ENCODE measurements at places on chromosomes 6 and 20.
A peak's percentile ranks its signal among the peaks of the same experiment; 100 is the strongest.

DNA sequence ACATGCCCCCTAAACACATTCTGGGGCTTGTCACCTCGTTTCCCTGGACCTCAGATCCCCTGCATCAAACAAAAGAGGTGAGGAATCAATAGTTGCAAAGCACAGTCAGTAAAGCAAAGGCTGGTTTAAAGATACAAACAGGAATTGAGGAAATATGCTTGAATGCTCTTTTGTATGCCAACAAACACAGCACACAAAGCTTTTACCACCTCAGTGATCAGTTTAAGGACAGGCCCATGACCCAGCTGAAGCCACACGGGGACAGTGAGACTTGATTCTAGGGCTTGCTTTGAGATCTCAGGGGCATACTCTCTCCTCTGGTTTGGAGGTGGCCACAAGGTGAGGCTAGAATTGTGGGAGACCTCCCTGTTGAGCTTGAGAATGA lies 182.9 kb upstream of the CST7 start:
- DNase-seq = no peak

DNA sequence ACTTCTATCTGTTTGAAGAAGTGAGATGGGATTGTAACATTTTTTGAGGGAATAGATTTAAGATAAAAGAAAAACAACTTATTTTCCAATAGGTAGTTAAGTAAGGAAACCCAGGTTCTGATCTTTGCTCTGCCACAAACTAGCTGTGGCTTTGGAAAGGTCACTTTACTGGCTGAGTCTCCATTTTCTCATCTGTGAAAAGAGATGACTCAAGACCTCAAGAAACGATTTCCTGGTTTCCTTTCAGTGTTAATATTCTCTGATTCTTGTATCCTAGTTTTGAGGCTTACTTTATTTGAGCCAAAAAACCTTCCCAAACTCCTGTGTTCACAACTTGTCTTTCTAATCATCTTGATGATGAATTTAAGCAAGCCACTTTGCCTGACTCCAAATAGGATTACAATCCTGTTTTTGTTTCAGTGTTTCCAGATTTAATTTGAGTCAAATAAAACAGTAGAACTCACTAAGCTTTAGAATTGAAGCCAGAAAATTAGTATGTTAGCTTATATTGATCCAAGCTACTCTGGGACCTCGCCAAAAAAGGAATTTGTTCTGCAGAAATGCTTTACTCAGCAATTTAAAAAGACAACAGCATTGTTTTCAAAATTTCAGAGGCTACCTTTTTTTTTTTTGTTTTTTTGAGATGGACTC lies 51.1 kb downstream of the ENPP1 start:
- DNase-seq = no peak

DNA sequence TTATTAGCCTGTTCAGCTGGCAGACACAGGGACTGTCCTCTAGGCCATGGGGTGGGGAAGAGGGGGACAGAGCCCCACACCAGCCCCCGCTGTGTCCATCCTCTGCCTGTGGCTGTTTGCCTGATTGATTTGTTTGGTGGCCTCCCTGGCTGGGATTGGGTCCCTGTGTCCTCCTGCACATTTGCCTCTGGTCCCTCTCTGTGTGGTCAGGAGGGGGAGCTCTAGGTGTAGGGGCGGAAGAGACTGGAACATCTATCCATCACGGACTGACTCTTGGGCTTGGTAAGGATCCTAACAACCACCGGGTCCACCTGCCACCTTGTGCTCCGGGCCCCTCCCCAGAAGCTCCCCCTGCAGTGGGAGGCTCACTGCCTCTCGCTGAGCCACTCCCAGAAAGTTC lies 38.4 kb upstream of the CCDC167 start:
- no peak for DNase-seq

- peak; percentile 27 for DNase-seq
Measured at GRCh38 chr6:3228046-3228671, 706 bp upstream of the TUBB2B start.

DNA sequence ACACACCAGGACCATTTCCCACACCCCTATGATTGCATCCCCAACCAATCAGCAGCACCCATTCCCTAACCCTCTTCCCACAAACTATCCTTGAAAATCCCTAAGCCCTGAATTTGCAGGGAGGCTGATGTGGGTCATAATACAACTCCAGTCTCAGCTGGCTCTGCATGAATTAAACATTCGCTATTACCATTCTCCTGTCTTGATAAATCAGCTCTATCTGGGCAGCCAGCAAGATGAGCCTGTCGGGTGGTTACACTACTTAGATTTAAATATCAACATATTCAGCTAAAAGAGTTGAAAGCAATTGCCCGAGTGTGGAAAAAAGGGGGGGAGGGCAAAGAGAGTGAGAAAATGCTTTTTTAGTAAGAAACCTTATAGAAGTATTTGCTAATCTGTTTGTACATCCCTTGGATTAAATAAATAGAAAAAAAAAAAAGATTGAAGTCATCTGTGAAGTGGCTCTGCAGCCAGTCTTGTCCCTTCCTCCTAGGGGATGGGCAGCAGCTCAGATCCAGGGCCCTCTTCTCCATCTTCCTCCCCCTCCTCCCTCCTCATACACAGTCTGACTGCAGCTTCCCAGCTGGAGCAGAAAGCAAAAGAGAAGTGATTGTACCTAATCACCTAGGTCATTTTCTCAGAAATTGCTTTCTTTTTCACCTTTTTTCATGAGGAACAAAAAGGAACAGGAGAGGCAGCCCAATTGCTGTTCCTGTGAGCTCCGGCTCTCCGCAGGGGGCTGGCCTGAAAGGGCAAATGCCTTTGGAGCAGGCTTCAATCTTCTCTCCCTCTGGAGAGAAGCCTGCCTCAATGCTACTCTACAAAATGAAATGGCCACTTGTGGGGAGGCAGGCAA lies 356.6 kb upstream of the SULF2 start:
- DNase-seq = no peak

DNA sequence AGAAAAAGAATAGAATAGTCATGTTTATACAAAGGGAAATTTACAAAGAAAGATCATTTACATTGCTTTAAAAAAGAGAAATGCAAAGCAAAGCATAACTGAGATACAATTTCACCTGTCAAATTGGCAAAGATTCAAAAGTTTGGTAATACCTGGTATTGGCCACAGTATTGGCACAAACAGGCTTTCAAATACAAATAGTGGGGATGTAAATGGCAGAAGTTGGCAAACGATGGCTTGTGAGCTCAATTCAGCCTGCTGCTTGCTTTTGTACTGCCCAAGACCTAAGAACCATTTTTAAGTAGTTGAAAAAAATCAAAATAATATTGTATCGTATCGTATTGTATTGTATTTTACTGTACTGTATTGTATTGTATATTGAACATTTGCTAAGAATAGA lies 194.5 kb upstream of the JAG1 start:
- no peak for DNase-seq

- DNase-seq = no peak
Measured at GRCh38 chr6:91298543-91299145, 711.8 kb upstream of the MAP3K7 start.

DNA sequence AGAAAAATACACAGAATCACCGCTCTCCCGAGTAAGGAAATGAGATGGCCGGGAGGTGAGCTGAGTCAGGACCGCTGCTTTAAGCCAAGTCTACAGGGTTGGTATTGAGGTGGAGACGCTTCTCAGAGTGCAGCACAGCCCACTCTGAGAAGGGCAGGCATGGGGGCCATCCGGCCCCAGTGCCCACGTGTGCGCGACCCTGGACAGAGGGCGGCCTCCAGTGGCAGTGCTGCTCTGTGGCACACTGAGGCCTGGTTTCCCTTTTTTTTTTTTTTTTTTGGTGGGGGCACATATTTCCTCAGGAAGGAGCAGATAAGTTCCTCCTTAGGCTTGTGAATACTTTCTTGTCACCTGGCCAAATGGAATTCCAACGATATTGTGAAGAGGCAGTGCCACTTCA lies 88.8 kb downstream of the FOXC1 start:
- no peak for DNase-seq

DNA sequence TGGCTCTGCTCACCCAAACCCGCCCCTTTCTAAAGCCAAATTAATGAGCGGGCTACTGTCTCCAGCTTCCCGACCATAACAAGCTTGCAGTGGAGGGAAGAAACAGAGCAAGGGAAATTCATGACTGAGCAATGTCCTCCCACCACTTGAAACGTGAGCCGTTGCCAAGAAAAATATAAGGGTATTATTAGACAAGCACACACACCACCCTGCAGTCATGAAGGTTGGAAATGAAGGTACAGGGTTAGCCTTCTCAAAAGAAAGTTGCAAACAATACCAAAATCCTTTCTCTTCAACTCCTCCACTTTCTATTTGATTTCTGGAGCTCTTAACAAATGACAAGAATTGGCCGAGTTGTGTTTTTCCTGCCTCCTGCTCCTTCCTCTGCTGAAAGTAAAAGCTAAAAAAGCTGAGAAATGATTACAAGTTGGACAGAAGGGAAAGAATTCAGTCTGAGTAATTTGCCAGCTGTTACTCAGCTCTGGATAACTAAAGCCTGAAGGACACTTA lies 151.1 kb upstream of the B3GAT2 start:
- no peak for DNase-seq

DNA sequence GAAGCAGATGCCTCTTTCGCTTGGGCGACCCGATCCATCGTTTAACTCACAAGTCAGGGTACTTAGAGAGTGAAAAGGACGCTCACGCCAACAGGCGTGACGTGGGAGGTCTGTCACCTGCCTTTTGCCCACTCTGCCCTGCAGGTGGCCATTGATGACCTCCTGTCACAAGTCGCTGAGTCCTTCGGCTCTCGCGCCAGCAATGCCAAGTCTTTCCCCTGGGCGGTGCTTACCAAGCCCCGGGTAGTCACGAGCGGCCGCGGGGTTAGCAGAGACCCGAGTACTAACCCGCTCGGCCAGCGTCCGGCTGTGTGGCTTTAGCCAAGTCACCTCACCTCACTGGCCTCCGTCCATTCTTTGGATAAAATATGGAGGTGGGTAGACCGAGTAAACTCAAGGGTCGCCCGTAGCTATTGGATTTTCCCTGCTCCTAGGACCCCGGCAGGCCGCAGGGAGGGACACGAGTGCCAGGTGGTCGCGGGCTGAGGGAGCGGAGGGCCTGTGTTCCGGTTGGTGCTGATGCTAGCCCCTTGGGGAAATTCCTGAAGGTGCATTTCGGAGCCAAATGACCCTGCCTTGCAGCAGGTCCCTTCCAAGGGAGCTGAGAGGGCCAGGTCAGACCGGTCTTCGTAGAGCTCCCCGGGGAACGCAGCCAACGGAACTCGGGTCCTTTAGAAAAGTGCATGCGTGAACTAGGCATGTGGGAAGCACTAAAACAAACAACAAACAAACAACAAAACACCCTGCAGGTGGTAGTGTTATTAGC lies 668 bp downstream of the PKIB start:
- DNase-seq = no peak

GRCh38 chr6:80210618-80211017 lies 104.1 kb downstream of the BCKDHB start:
- DNase-seq = no peak

- DNase-seq = no peak
Measured at GRCh38 chr20:22698259-22698842, 114.0 kb upstream of the FOXA2 start.

- DNase-seq = no peak
Measured at GRCh38 chr6:122202576-122203137, 196.8 kb upstream of the HSF2 start.

GRCh38 chr20:54268941-54269340 lies 61.1 kb downstream of the PFDN4 start:
- no peak for DNase-seq

DNA sequence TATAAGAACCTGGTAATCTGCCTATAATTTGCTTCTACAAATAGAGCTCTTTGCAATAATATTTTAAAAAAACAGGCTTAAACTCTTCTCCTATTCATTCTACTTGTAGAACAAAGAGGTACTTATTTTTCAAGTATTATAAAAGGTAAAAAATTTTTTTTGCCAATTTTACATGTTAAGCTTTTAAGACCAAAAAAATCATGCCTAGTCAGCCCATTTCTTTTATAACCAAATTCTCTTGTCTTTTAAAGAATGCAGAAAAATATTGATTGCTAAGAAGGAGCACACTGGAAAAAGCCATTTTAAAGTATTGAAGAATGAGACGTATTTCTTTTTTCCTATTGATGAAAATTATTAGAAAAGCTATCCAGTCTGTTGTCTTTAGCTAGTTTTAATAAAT lies 54.1 kb upstream of the BCLAF1 start:
- DNase-seq = no peak

- DNase-seq = no peak
Measured at GRCh38 chr20:11982289-11982954, 64.7 kb downstream of the BTBD3 start.

DNA sequence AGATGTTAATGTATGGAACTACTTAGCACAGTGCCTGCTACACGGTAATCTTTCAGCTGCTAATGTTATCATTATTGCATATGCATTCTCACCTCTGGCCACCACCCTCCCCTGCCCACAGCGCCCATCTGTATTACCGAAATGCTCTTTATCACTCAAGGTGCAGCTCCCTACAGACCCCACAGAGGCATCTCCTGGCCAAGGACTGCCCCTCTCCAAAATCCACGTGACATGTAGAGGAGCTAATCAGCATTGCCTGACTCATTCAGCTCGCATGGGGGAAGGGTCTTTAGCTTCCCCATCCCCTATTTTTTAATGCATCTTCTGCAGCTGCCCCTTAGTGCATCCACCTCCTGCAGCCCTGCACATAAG lies 41.8 kb downstream of the SLC22A23 start:
- DNase-seq = no peak

GRCh38 chr6:14857501-14857900 lies 388.4 kb upstream of the JARID2 start:
- DNase-seq = peak; percentile 94

GRCh38 chr6:3019065-3019464 lies 19.4 kb downstream of the NQO2 start:
- no peak for DNase-seq

DNA sequence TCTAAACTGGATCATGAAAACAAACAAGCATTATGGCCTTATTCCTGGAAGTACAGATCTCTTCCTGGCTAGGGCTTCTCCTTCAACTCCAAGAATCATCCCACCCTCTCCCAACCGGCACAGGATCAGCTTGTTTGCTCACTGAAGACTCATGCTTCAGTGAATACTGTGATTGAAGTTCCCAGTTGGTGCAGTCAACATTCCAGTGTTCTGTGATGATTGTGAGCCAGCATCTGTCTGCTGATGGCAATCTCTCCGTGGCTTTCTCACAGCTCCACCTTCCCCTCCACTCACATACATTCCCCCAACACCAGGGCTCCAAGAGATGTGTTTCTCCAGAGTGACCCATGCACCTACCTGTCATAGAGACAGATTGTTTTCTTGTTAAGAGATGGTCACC lies 421.3 kb upstream of the BTBD3 start:
- DNase-seq = no peak

DNA sequence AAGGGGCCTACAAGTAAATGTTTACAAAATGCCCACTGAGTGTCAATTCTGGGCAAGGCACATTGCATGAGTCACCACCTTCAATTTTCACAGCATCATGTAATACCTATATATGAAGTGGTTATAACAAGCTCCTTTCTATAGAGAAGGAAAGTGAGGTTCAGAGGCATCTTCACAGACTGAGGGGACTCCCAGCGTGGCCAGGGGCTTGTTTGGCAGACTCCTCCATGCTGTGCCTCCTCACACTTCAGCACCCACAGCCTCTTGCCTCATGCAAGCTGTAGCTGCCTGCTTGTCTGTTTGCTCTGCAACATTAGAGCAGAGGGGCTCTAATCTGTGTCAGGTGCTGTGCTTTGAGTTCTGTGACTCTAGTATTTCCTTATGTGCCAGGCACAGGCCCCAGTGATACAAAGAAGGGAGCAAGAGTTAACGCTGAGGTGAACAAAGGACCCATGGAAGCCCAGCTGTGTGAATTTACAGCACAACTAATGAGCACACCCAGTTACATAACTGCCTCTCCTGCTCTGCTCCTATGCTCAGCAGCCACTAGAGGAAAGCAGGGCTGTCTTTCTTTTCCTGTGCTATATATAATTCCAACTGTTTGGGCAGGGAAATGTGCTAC lies 72.3 kb downstream of the ZHX3 start:
- DNase-seq = no peak

- no peak for DNase-seq
Measured at GRCh38 chr6:3309391-3310050, 50.8 kb downstream of the PSMG4 start.

All from stimulated activated CD8-positive, alpha-beta memory T cell treated with anti-CD3 and anti-CD28 coated beads, Interleukin-7, amount 100 ng/mL, for 4 hours (primary cell).